GM13977 (cell line): ENCODE measurements at places on chromosomes 7 and 10.

DNA sequence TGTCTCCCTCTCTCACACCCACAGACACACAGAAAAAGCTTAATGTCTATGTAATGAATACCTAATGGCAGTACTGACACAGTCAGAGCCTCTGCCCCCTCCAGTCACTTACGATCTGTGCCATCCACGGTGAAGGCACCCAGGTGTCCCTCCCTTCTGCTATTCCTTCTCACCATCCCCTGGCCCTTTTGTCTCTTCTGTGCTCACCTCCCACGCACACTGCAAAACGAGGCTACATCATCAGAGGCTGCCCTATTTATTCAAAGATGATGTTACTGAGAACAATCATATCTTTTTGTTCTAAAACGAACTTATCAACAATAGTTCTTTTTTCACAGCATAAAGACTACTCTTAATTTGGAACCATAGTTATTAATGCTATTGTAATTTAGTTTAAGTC, 246.9 kb upstream of the MKLN1 start:
- DNase-seq: no peak

DNA sequence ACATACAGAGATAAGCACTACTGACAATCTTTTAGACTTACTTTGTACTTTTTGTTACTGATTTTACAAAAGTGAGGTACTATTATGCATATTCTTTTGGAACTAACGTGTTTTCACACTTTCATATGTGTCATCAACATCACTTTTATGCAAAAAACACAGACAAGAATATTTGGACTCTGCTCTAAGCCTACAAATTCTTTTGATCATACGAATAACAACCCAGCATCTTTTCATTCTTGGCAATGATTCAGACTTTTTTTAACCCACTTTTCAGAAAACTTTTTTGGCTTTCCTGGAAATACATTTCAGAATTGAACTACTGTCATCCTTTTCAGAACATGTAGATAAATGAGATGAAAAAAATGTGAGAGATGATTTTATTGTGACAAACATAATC, 30.2 kb downstream of the USP6NL start:
- no peak for DNase-seq

DNA sequence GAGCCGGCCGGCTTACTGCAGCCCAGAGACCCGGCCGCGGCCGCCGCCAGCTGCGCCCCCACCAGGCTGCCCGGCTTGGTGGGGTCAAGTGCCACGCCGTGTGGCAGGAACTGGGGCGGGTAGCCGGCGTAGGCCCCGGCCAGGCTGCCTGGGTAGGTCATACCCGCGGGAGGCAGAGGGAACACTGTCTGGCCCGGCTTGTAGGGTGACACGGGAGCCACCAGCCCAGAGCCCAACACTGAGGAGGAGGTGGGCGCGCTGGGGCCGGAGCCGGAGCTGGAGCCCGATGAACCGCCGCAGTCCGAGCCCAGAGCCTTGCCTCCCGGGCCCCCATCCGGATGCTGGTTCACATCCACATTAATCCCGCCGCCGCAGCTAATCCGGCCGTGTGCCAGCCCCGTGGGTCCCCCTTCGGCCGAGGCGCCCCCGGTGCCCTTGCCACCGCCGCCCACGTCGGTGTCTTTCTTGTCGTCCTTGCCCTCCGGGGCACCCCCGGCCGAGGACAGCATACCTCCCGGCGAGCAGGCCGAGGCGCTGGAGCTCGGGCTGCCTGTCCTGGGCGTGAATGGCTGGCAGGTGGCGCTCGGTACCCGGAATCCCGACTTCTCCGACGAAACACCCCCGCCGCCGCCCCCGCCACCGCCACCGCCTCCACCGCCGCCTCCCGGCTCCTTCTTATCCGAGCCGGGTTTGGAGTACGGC, 2.0 kb downstream of the ZNF503 start:
- peak; percentile 81 for DNase-seq

DNA sequence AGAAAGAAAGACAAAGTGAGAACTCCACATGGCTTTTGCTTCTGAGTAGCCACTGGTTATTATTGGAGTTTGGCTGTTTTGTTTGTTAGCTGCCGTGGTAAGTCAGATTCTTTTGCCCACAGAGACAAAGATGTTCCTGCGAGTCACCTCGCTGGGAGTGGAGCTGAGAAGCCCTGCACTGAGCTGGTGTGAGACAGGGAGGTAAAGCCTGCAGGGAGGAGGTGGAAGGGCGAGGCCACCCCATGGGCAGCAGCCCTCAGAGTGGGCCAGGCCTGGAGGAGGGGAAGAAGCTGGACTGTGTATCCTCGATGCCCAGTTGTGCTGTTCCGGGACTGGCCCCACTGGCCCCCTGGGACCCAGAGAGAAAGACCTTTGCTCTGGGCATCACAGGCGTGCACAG, 14.3 kb upstream of the NOM1 start:
- DNase-seq: no peak

GRCh38 chr7:20450536-20450935, 119.8 kb downstream of the ITGB8 start:
- no peak for DNase-seq

DNA sequence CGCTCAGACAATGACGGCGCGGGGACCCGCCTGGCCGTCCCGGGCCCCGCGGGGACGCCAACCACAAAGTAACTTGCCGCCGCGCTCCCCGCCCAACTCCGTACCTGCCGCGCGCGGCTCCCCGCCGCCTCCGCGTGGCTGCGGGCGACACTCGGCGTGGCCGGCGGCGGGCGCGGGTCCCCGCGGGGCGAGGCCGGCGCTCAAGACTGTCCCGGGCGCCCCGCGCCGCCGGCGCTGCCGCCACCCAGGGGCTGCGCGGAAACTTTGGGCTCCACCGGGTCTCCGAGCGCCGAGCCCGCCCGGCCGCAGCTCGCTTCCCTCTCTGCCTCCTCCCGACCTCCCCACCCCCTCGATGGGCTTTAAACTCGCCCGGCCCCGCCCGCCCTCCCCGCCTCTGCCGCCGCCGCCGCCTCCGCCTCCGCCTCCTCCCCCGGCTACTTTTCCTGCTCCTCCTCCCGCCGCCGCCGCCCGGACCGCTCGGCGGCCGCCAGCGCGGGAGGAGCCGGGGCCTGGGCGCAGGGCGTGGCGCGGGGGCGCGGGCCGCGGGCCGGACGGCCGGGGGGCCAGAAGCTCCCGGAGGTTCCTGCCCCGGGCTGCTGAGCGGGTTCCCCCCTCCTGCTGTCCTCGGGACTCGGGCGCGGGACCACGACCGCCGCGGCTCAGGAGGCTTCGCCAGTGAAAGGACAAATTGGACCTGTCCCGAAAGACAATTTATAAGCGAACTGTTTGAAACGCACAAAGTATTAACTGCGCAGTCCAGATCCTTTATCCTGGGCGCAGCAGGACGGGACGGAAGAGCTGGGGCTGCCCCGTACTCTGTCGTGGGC, 10.6 kb upstream of the GRB10 start:
- DNase-seq: no peak

- no peak for DNase-seq
Observed at GRCh38 chr10:117980216-117980615, 66.5 kb downstream of the RAB11FIP2 start.

GRCh38 chr10:71684356-71685173, 35.0 kb downstream of the C10orf105 start:
- DNase-seq: no peak

- no peak for DNase-seq
Observed at GRCh38 chr10:22846294-22846693, 81.6 kb upstream of the ARMC3 start.
